ENCODE measurements at places on chromosomes 7 and 10.

GRCh38 chr7:157613575-157614322, 276.9 kb downstream of the DNAJB6 start:
- no peak for DNase-seq

GRCh38 chr10:19468413-19468812, 347.8 kb upstream of the PLXDC2 start:
- no peak for DNase-seq

- DNase-seq = no peak
Measured at GRCh38 chr10:4755286-4755989, 70.6 kb upstream of the AKR1E2 start.

- DNase-seq = no peak
Measured at GRCh38 chr10:105800641-105801040, 1159.6 kb downstream of the SORCS3 start.

- DNase-seq = no peak
Measured at GRCh38 chr7:41973202-41973730, 263.7 kb downstream of the GLI3 start.

GRCh38 chr7:148371280-148371937, 219.2 kb upstream of the C7orf33 start:
- no peak for DNase-seq

DNA sequence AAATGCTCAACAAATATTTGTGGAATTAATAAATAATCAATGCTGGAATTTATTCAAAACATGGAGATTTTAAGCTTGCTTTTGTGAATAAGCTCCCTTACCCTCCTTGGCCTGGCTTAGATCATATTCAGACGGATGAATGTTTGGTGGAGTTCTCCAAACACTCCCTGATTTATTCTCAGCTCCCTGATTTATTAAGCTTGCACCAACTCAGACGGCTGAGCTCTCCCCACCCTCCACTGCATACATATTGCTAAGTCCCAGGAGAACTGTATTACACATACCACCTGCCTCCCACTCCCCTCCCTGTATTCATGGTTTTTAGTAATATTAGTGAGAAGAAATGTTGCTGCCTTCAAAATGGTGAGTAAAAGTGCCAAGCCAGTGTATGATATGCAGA, 1057.5 kb downstream of the SORCS3 start:
- DNase-seq = no peak

DNA sequence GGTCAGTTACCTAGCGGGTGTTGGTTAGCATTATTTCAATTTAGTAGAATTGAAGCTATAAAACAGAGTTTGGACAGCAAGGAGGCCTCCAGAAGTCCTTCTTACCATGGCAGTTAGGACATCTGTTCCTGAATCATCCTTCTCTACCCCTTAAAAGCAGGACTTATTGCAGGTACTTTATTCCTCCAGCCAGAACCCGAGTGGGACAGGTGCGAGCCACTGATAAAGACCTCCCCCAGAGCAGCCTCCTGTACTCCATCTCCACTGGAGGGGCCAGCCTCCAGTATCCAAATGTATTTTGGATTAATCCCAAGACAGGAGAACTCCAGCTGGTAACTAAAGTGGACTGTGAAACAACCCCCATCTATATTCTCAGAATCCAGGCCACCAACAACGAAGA, 54.6 kb downstream of the CDHR3 start:
- DNase-seq = no peak

Measured in Caki2 (cell line).